ENCODE measurements at places on chromosomes 16 and 17.

GRCh38 chr17:71302721-71303549 is 817.9 kb upstream of the SOX9 start:
- no peak for DNase-seq

GRCh38 chr16:28231763-28232162 is 20.0 kb upstream of the XPO6 start:
- no peak for DNase-seq

GRCh38 chr17:74998783-74999182 is 11.4 kb downstream of the CDR2L start:
- no peak for DNase-seq

DNA sequence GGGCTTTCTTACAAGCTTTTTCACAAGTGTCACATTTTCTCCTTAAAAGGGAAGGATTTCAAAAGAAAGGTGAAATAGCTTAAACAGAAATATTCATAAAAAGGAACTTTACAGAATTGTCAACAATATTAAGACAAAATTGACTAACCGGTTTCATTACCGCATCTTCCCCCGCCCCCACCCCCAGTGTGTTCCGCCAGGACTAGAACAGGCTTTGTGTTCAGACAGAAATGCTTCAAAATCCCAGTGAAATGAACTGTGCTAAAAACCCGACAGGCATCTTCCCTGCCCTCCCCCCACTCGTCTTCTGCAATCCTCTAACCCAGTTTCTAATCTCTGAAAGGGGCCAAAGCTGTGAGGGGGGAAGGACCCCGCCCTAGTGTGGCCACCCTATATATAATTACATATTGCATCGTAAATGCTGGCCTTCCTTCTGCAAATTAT is 990 bp upstream of the ROGDI start:
- no peak for DNase-seq

DNA sequence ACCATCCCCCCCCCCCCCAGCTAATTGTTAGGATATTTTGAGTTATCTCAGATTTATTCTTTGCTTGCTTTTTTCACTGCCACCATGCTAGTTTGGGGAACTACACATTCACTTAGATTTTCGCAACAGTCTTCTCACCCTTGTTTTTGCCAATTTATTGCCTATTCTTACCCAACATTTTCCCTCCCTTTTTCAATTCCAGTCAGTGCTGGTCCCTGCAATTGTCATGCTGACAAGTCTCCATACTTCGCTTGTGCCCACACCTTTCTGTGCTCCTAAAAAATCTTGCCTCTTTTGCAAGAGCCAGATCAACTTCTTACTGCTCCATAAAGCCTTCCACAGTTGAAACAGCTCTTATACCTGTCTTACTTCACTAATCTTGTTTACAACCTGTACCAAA is 16.3 kb downstream of the TNRC6A start:
- no peak for DNase-seq

GRCh38 chr17:65231086-65231485 is 93.9 kb downstream of the RGS9 start:
- DNase-seq, result no peak

DNA sequence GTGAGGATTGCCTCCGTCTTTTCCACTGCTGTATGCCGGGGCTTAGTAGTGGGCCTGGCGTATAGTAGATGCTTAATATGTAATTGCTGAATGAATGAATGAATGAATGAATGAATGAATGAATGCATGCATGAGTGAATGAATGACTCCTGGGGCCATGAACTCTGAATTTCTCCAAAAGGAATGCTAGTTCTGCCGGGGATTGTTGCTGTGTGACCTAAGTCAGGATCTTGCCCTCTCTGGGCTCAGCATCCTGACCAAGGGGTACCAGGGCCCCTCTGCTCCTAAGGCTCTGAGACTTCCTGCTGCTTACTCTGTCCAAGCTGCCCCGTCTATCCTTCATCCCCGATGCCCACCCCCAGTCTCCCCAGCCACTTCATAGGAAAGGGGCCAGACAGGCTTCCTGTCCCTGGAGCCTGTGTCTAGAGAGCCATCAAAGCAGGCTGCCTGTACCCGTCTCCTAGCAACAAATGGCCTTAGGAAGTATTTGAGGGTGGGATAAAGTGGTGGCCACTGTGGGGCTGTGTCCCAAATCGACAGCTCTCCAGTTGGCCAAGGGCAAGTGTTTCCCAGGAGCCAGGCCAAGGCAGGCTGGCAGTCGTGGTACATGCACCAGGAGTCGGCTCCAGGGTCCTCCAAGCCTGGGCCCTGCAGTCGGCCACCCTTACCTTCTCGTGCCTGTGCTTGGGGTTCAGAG is 11.6 kb upstream of the MPRIP start:
- DNase-seq, result no peak

DNA sequence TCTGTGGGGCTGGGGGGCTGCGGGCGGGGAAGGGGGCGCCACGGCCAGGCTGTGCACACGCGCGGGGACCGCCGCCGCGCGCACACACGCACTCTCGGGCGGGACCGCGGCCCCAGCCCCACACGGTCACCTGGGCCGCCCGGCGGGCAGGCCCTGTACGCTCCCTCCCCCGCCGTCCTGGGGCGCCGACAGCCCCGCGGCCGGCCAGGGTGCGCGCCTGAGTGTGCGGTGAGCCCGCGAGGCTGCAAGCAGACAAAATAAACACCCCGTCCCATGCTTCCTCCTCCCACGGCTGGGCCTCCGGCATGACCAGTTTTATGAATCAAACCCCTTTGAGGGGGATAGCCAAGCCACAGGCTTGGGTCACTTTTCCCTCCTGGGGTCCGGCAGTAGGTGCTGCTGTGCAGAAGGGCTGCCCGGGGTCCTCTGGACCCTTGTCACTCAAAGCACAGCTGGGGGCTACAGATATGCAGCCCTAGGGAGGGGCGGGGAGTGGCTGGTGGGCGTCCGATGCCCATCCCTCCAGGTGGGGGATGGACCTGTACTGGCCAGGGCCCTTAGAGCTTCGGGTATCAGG is 441 bp downstream of the VASN start:
- no peak for DNase-seq

- DNase-seq, result no peak
These were observed 37.5 kb upstream of the RBFOX3 start for GRCh38 chr17:79648181-79648831.

DNA sequence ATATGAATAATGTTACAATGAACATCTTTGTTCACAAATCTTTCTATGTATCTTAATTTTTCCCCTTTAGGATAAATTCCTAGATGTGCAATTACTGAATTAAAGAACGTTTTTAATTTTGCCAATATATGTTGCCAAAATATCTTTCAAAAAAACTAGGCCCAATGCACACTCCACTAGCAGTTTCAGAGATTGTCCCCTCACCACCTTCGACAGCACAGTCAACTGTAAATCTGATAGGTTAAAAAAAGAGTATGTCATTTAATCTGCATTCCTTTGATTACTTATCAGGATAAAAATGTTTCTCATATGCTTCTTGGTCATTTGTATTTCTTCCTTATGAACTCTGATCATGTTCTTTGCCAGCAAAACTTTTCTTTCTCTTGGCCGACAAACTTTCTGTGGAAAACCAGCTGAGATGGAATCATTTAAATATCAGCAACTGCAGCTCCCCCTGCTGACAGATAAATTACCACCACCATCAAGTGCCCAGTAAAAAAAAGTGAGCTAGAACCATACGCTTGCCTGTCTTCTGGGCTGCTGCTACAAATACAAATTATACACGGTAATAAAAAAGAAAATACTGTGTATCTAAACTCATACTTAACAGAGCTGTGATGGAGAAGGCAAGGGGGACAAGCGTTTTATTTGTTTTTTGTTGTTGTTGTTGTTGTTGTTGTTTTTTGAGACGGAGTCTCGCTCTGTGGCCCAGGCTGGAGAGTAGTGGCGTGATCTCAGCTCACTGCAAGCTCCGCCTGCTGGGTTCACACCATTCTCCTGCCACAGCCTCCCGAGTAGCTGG is 19.6 kb upstream of the KANSL1 start:
- no peak for DNase-seq

DNA sequence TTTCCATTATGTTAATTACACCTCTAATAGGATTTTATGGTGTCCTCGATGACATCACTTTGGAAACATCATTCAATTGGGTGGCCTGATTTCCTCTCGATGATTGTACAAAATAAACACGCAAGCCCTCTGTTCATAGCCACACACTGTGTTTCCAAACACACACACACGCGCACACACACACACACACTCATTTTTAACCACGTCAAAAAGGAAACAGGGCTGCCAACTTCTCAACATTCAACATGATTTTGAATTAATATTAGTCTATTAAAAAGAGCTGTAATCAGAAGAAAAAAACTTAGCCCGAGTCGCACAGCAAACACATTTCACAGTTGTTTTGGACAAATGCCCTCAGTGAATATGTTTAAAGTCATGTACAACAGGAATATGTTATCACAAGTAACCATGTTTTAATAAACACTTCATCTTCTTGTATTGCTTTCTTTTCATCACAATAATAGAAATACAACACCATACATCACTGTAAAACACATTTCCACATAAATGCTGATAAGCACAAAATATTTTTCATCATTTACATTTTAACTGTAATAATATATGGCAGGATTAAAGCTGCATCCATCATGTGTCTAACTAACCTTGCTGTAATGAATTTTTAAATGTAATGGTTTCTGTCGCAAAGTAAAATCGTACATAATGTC is 219.1 kb upstream of the IRX3 start:
- no peak for DNase-seq

DNA sequence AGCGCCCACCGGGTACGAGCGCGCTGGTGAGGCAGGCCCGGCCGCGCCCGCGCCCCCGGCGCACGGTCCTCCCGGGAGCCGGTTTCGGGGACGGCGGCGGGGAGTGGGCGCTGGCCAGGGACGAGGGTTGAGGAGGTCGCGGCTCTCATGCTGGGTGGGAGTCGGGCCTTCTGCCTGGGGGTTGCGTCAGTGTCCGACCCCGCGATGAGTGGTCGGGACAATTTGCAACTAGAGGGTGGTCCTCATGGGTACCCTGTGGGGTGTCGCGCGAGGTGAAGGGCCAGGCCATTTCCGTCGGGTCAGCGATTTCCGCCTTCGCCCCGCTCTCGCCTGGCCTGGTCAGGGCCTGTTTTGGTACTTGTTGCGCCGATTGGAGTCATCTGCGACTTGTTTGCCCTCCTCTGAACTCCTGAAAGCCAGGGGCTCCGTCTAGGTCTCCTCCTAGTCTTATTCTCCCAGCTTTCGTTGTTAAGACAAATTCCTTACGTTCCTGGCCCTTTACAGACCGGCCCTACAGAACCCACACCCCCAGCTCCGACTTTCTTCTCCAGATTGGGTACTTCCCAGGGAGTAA is 14.9 kb downstream of the NAA60 start:
- no peak for DNase-seq

DNA sequence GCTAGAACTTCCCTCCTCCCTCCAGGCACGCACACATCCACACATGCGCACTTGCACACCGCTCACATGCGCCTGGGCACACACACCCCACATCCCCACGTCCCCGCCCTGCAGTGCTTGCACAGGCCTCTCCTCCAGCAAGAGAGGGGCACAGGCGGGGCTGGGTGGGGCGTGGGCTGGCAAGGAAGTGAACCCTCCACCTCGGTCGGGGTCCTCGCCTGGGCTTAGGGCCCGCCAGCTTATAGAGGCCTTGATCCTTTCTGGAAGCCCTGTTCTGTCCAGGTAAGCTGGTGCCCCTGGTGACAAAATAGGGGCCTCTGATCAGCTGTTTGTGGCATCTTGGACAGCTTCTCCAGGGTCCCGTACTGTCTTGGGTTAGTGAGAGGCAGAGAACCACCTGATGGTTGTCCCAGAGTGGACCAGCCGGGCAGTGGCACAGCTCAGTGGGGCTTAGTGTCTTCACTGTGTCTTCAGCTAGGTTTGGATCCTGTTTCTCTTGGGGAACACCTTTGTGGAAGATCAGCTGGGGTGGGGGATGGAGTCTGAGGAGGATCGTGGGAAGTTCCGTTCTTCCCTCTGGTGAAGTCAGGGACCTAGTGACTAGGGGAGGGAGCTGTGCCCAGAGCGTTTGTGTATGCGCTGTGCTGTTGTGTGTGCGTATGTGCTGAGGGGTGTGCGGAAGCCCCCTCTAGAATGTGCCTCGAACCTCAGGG is 12.1 kb downstream of the TBX4 start:
- DNase-seq, result no peak

DNA sequence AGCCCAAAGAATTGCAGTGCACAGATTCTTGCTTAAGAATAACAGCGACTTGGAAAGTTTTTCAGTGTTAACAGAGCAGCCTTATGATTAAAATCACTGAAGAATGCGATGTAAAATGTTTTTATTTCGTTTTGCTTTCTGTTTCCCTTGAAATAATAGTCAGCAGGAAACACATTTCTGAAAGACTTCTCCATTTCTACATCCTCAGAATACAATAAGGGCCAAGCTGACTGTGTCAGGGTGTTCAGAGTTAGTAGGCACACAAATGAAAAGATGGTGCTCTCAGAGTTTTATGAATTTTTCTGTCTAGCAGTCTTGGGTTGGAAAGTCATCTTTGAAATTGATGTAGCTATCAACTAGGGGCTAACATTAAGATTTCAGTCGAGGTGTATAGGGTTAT is 582.9 kb upstream of the RBFOX1 start:
- DNase-seq, result no peak

GRCh38 chr17:70332356-70333210 is 163.3 kb downstream of the KCNJ2 start:
- DNase-seq, result no peak

- DNase-seq, result no peak
These were observed 7.7 kb downstream of the PSMD3 start for GRCh38 chr17:39988206-39988810.

- DNase-seq, result no peak
These were observed 15.0 kb downstream of the SKA2 start for GRCh38 chr17:59139939-59140338.

- no peak for DNase-seq
These were observed 99.9 kb downstream of the MSI2 start for GRCh38 chr17:57356153-57356718.

DNA sequence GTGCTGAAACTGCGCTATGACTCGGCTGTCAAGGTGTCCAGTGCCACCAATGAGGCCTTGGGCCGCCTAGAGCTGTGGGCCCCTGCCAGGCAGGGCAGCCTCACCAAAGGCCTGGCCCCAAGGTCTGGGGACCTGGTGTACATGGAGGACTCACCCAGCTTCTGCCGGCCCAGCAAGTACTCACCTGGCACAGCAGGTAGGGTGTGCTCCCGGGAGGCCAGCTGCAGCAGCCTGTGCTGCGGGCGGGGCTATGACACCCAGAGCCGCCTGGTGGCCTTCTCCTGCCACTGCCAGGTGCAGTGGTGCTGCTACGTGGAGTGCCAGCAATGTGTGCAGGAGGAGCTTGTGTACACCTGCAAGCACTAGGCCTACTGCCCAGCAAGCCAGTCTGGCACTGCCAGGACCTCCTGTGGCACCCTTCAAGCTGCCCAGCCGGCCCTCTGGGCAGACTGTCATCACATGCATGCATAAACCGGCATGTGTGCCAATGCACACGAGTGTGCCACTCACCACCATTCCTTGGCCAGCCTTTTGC is 25.0 kb downstream of the WNT9B start:
- DNase-seq, result no peak

GRCh38 chr16:15906439-15906838 is 18.0 kb upstream of the CEP20 start:
- no peak for DNase-seq

- DNase-seq, result no peak
These were observed 2.8 kb downstream of the ZNF48 start for GRCh38 chr16:30397776-30398660.

GRCh38 chr17:3754458-3755334 is 31.0 kb downstream of the HASPIN start:
- DNase-seq, result no peak

All from GM04503 (cell line).